ENCODE measurements at places on chromosomes 12 and 14.

- no peak for DNase-seq
Measured at GRCh38 chr12:24705741-24706358, 243.1 kb downstream of the BCAT1 start.

DNA sequence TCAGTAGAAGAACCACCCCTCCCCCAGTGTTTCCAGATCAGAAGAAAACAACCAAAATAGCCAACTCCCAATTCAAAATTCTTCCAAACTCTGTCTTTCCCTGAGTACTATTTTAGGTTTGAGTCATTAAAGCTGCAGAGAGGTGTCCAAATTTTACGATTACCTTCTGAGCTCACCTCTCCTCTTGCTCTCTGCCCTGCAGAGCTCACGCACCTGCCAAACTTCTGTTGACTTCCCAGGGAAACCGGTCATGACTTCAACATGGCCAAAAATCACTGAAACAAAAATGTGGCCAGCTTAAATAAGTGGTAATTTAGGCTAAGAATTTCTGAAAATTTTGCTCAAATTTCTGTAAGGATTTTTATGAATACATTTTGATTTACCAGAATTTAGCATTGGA lies 70.9 kb upstream of the OTX2 start:
- no peak for DNase-seq

DNA sequence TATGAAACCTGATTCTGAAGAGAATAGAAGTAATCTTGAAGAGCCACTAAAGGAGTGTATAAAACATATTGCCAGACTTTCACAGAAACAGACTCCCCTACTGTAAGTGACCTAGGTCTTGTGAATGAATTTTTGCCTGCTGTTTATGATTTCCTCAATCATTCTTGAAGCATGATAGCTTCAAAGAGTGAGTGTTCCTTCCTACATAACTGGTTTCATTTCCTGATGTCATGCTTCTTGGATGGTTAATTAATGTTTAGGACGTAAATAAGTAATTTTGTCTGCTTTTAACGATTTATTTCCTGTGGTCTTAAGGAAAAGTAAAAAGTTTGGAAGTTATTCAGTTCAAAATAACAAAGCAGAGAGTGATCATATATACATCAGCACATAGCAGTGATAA lies 129.8 kb downstream of the PIK3C2G start:
- no peak for DNase-seq

DNA sequence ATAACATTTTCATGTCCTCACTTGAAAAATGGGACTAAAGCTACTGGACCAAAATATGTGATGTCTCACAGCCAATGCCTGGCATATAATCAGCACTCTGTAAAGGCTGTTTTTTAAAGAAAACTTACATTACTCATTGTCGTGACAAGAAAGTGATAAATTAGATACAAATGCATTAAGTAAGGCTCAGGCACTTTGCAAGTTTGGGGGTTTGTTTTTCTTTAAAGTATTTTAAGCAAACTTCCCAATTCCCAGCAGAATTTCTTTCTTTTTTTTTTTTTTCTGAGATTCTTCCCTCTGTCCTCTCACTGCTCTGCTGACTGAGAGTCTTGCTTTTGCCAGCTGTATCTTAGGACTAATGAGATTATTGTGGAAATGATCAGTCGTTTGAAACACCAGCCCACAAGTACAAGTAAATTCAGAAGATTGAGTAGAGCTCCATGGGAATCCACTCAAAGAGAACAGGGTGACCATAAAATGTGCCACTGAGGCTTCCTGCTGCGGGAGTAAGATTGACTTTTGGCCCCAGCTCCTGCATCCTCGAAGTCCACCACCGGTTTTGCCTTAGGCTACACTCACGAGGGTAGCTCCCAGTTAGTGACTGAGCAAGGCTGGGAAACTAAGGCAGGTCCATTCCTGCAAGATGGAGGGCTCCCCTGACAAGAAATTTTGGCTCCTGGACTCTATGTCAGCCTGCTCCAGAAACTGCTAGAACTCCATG lies 82.8 kb downstream of the TMTC1 start:
- DNase-seq = no peak

DNA sequence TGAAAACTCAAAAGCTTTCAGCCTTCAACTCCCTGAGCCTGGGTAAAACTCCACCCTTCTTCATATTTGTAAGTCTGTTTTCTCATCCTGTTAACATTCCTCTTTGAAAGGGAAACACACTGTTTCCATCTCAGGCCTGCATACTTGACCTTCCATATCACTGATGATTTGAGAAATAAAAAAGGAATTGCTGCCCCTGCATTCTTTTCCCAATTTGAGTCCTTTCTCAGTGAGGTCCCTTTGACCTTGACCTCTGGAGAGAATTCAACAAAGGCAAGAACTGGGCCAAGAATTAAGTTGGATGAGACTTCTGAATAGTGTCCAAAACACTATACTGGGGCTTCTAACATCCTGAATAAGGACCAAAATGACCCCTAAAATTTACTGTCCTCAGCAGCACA lies 108.0 kb downstream of the AEBP2 start:
- DNase-seq = no peak

GRCh38 chr12:130970165-130970907 lies 16.6 kb downstream of the ADGRD1 start:
- no peak for DNase-seq

GRCh38 chr12:42135259-42135814 lies 9.3 kb downstream of the GXYLT1 start:
- no peak for DNase-seq

DNA sequence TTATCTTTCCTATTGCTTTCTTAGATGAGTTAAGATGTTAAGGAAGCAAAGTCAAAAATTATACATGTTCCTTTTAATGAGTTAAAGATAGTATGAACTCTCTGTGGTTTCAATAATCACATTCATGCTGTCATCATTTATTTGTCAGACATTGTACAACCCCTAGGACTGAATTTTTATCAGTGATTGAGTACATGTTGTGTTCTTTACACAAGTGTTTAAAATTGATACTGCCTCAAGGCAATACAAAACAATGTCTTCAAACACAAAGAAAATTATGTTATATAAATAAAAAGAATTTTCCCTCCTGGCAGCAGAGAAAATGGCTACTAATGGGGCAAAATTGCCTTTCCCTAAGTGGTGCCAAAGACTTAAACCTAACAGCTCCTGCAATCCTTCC lies 34.6 kb upstream of the KCNJ8 start:
- DNase-seq = no peak

GRCh38 chr14:103889313-103890051 lies 38.8 kb upstream of the TDRD9 start:
- DNase-seq = no peak

- no peak for DNase-seq
Measured at GRCh38 chr12:119341020-119341419, 6.5 kb downstream of the CCDC60 start.

DNA sequence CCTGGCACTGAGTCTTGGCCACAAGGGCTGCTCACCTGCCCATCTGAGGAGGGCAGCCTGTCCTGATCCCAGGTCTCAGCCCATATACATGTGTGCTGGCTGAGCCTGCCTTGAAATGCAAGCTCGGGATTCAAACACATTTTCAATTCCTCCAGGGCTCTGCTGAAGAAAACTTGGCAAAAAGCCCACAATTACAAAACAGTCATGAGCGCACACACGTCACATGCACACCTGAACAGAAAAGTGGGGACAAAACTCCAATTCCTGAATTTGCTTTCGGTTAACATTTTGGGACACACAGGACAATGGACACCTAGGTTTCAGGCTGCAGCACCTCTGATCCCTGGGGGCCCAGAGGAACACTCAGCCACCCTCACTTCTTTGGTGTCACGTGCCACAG lies 113.9 kb downstream of the RBM19 start:
- DNase-seq = no peak

DNA sequence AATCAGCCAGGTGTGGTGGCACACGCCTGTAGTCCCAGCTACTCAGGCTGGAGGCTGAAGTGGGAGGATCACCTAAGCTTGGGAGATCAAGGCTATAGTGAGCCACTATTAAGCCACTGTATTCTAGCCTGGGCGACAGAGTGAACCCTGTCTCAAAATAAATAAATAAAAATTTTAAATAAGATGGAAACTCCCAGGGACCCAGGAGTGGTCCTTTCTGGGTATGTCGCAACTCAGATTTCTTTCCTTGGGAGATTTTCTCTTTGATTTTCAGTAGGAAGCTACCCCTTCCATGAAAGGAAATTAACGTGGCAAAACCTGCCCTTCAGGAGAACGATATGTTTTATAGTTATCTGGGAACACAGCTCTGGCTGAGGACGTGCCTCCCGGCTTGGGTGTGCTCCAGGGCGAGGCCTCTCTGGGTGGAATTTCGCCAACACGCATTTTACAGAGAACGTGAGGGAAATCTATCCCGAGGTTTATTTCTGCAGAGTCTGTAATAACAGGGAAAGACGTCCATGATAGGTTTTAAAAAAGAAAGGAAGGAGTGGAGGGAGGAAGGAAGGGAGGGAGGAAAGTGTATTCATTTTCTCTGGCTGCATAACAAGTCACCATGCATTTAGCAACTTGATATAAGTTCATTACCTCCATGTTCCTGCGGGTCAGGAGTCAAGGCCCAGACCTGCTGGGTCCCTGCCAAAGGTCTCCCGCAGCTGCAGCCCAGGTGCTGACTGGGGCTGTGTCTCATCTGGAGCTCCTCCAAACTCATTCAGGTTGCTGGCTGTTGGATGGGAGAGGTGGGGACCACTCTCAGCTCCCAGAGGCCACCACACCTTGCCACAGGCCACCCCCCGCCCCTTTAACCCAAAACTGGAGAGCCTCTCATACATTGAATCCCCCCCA lies 80.6 kb upstream of the GSC start:
- no peak for DNase-seq

DNA sequence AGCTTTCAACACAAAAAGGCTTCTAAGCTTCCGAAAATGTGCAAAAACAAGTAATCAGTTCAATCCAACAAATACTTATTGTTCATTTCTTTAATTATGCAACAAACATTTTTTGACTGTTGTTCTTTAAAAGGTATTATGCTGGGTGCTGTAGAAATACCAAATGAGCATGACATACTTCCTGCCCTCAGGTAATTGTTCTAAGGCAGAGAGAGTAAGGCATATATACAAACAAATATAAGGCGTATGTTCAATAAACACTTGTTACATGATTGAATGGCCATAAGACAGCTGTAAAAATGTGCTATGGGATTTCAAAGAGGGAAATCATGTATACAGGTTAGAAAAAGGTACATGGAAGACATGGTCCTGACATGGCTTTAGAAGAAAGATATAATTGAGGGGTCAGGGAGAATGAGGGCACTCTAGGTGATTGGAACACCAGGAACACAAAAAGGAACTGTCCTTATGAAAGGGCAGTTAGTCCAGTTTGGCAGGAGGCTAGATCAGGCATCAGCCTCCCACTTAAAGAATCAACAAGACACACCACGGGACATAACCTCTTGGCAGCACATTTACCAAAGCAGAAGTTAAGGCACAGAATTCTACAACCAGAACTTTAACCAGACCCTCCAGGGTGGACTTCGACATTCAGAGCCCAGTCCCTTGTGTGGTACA lies 135.8 kb upstream of the SCAF11 start:
- DNase-seq = no peak

- DNase-seq = peak; percentile 98
Measured at GRCh38 chr14:76151398-76152332, at the start of gene GPATCH2L. Gene GPATCH2L, plus strand, starts transcription at chr14:76151922. Its CDS starts 2,442 bp downstream, at chr14:76154364.

- no peak for DNase-seq
Measured at GRCh38 chr14:97120611-97121031, 323.4 kb downstream of the VRK1 start.

DNA sequence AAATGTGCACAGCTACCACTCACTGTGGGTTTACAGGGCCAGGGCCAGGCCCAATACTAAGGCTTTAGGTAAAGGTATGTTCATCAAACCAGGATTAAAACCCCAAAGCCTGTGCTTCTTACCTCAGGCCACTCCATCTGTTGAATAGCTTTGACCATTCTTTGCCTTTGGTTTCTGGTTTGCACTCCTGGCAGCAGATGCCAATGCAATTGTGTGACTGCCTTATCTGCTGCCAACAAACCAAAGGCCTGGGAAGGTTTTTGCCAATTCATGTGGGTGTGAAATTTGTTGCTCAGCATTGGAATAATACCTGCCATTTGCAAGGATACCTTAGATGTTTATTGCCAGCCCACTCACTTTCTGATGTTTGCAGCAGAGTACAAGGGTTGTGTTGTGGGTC lies 221.6 kb downstream of the C12orf75 start:
- DNase-seq = no peak

- peak; percentile 80 for DNase-seq
Measured at GRCh38 chr12:52395761-52396434, 10.2 kb downstream of the KRT82 start.

- DNase-seq = no peak
Measured at GRCh38 chr12:76103958-76104357, 19.5 kb upstream of the NAP1L1 start.

DNA sequence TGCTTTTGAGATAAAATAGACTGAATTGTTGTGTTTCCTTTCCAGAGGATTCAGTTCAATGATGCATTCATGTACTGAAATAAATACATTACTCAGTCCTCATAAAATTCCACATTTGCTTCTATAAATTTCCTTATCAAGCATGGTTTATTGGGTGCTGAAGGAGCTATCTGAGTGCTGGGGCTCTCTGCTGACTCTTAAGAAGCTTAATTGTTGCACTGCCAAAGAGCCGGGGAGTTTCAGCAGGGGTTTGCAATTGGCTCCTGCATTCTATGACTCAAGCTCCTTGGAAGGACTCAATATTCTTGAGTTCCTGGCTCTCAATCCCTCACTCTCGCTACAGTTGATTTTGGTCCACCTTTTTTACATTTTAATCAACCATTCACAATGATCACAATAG lies 69.8 kb upstream of the PYGL start:
- no peak for DNase-seq
